ENCODE measurements at places on chromosomes 5 and 9.

GRCh38 chr9:121557581-121558447, 58.2 kb upstream of the GGTA1 start:
- DNase-seq: no peak

DNA sequence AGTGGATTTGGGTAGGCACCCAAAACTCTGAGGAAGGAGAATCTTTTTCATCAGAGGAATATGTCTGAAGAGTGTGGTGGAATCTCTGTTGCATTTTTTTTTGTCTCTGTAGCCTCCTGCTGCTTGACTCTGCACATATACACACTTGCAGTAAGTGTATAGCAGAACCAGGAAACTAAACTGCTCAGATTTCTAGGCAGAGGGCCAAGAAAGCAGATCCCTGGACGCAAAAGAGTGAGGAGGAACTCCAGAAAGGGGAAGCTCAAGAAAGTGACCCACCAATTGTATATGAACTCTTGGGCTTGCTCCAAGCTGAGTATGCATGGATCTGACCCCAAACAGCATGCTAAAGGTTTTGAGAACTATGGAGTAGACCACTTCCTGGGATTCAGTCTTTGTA, 181.8 kb downstream of the GADD45G start:
- no peak for DNase-seq

GRCh38 chr5:164005071-164005470, 499.7 kb downstream of the MAT2B start:
- no peak for DNase-seq

DNA sequence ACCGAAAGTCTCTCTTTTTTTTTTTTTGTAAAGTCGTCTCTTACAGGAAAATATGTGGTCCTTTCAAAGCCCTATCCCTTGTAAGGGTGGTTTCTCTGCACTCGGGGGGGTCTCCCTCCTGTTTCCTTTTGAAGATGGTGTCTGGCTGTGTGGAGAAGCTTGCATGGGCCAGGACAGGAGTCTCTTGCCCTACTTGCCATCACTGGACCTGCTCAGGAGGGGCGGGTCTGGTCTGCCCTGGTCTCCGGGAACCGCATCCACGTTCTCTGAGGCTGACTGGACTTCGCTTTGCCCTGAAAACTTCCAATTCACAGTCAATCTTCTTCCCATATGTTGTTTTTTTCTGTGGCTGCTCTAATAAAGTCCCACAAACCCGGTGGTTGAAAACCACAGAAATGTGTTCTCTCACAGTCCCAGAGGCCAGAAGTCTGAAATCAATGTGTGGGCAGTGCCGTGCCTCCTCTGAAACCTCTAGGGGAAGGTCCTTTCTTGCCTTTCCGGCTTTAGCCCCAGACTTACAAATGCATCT, 92.9 kb upstream of the IER5L start:
- DNase-seq: no peak

- no peak for DNase-seq
These were observed 25.0 kb upstream of the C5orf47 start for GRCh38 chr5:173963867-173964441.

All from esophagus squamous epithelium (tissue), 5 donors.